ENCODE measurements at places on chromosomes 5 and 9. TPM values are rescaled to one million over a fixed set of nuclear protein-coding genes. Genes with fewer than 3 reads are reported as not detected.

DNA sequence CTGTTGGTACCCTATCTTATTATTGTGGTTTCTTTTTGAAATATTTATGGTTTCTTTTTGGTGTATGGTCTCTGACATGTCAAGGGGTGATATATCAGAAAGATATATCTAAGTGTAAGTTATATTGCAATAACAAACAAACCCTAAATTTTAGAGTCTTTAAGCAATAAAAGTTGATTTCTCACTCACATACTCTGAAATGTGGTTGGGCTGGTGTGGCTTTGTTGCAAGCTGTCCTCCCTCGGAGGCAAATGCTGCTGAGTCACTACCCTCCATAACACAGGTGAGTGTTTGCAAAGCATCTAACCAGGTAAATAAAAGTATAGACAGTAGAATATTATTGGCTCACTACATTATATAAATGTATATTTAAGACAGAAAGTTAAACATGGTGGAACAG lies 253.2 kb downstream of the CDH18 start:
- DNase-seq = no peak

The PHYHD1 gene
- total RNA-seq = not detected

GRCh38 chr5:141808857-141809256 lies 69.4 kb downstream of the PCDH1 start:
- DNase-seq = no peak

DNA sequence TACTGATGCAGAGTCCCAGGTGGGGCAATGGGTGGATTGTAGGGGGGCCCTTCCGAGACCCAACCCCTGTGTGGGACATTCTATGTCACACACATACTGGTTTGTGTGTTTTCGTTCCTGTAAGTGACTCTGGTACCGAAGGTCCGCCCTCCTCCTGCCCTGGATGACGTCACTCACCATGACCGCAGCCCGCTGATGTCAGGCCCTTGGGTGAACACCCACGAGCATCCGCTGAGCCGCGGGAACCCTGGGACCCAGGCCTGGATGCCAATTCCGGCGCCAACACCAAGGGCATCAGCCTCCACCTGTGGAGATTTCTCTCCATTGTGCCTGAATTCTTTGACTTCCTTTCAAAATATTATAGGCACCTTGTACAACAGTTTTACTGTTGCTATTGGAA lies 184.3 kb downstream of the MTRR start:
- no peak for DNase-seq

DNA sequence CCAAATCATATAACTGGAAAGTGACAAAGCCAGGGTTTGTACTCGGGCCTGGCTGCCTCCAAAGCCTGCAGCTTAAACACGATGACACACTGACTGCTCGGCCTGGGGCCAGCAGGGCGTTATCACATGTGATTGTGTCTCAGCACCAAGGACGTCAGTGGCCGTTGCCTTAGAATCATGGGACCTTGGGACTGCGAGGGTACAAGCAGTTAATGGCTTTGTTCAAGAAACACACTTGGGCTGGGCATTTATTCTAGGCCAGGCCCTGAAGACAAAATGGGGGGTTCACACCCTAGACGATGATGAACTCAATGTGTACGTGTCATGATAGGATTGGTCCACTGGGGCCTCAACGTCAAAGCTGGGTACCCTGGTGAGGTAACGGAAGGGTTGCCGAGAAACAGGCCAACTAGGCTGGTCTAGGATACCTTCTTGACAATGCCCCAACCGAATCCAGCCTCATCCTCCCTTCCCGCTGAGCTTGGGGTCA lies 13.0 kb downstream of the SH3PXD2B start:
- DNase-seq = no peak

- no peak for DNase-seq
Measured at GRCh38 chr5:113224605-113225065, 210.2 kb downstream of the TSSK1B start.

GRCh38 chr5:109454731-109455505 lies 45.1 kb upstream of the PJA2 start:
- no peak for DNase-seq

- no peak for DNase-seq
Measured at GRCh38 chr5:168952196-168952595, 348.7 kb downstream of the SLIT3 start.

GRCh38 chr9:136799854-136800657 lies 3.9 kb downstream of the CCDC183 start:
- peak; percentile 11 for DNase-seq

DNA sequence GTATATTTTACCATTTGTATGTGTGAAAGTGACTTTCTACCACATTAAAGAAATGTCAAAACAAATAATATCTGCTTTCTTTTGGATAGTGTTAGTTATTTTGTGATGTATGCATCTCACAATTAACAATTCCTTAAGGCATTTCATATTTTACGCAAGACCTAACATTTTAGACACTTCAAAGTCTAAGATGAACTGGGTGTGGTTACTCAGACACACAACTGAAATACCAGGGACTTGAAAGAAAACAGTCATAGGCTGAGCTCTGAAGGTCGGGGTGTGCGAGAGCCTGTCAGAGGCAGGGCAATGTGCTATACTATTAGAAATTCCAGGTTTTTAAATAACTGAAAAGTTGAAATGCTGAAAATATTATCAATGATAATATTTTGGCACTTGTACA lies 44.5 kb upstream of the ZNF622 start:
- no peak for DNase-seq

DNA sequence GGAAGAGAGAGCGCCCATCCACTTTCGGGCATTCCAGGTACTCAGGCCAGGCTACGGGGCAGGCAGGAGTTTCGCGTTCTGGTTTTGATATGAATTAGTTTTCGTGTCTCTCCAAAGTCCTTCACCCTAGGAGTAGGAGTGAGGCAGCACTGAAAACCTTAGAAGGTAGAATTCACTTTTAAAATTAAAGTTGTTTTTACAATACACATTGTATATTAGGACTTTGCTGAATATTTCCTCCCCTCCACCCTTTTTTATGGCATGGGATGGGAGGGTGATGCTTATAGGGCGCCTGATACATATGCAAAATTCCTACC lies 747 bp downstream of the ITGA1 start:
- no peak for DNase-seq

The FBN2 gene
- total RNA-seq = 18.5 TPM

GRCh38 chr9:128244091-128244836 lies 31.5 kb downstream of the GOLGA2 start:
- no peak for DNase-seq

DNA sequence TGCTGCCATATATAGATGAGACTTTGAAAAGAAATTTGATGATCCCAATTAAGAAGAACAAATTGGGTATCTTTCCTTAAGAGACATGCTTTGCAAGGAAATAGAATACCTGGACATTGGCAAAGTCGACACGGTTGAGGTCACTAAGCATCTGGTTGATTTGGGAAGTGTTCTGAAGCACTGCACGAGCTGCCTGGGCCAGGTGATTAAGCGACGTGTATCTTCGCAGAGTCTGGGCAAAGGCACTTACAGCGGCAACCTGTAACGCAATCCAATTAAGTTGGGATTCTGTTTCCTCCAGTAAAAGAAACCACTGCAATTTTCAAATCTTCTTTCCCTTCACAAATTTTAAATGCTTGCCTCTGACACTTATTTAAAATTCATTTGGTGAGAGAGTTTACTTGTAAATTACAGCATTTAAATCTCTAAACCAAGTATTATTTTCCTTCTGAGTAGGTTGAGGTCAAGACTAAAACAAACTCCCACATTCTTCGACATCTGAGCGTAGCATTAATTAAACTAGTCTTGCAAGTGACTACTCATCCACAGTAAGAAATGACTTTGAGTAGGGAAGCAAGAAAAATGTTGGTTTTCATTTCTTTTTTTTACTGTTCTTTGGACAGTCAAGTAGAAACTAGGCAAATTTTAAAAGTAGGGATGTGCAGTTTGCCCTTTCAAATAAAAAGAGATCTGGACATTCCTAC lies 262.8 kb downstream of the RFX3 start:
- no peak for DNase-seq

The IL13 gene
- not detected for total RNA-seq

The PLAC8L1 gene
- total RNA-seq = not detected

The PCDHB10 gene
- 3.3 TPM for total RNA-seq

DNA sequence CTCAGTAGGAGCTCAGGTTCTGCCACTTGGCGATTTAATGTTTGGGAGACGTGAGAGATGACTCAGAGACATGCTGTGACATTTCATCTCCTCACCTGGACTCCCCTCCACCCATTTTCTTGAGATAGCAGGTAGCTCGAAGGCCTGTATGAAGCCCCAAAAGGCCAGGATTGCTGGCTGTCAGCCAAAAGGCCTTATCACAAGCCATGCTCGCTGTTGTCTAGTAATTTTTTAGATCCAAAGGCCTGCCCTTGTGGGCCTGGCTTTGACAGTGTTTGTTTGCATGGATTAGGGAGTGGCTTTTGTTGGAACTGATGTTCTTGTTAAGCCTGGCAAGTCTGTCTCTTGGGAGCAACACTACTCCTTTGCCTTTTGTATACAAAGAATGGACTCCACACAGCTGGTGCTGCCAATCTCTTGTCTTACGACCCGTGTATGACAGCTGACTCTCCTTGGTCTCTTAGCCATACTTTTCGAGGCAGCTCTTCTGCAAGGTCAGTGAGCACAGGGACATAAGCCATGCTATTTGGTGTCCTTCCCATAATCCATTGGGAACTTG lies 22.7 kb downstream of the CAVIN4 start:
- no peak for DNase-seq

GRCh38 chr9:98922721-98923435 lies 20.8 kb upstream of the COL15A1 start:
- DNase-seq = no peak
